ENCODE measurements at places on chromosomes 4 and X.

- DNase-seq, result no peak
Observed at GRCh38 chr4:39102297-39102696, 40.3 kb downstream of the KLHL5 start.

DNA sequence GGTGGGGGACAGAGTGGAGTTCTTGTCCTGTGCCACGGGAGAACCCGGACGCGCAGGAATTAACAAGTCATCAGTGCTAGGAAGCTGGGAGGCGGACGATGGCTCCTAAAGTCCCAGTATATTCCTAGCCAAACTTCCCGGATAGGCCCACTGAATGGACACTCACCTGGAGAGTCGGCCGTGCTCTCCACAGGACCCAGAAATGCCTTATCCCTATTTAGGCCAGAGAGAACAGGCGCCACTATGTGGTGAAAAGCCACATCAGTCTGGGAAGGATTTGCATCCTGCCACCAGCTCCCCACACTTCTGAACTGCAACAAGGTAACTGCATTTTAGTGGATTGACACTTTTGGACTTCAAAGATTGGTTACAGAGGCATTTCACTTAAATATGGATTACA lies 1.1 kb downstream of the CFAP299 start:
- DNase-seq, result no peak

DNA sequence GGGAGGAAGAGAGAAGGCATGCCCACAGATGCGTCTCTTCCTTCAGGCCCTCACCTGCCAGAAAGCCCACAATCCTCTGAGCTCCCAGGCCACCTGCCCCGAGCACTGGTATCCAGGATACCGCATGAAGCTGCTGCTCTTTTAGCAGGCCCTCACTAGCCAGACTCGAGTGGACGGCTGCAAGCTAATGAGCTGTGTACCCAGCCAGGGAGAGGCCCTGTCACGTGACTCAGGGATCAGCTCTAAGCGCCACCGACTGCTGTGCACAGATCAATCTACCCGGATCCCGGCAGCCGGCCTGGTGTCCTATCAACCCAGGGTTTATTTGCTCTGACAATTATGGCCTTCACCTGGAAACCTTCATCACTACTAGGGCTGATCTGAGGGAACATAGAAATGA lies 39.0 kb downstream of the BCOR start:
- no peak for DNase-seq

GRCh38 chr4:89894649-89895550 lies at the start of gene MMRN1:
Gene MMRN1 (plus strand): TSS chr4:89894854. CDS start chr4:89894972, 118 bp downstream.
- peak; percentile 29 for DNase-seq

- no peak for DNase-seq
Observed at GRCh38 chr4:127145006-127145540, 487.7 kb upstream of the INTU start.

DNA sequence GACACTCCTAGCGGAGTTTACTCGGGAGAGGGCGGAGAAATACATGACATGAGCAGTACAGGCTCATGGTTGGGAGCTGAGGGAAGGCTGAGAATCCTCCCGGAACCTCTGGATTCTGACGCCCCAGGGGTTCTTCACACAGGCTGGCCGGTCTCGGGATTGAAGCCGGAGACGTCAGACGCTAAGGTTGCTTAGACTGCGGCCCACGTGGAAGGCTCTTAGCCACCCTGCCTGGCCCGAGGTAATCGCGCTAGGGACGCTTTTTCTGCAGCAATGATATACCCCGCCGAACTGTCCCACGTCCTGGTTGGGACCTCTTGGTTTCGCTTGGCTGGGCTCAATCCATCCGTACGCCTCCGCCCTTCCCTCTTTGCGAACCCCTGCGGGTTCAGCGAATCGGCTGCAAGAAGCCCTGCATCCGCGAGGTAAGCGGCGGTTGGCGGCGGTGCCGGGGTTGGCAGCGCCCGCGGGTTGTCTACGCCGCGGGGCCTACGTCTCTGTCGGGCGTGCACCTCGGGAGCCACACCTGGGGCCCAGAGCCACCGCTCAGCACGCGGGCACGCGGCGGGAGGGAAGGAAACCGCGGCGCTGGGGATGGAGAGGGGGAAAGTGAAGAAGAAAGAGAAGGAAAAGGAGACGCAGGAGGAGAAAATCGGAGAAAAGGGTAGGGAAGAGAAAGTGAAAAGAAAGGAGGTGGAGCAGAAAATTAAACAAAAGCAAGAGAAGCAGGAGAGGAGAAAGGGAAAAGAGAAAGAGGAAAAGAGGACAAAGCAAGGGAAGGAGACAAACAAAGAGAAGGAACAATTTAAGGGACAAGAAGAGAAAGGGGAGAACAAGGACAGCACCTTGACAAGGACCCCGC lies at the start of gene ARL9:
TSS of gene ARL9 (plus strand) at position 523 of the 862 bp plus-strand sequence. CDS start at position 595, 72 bp downstream.
- peak; percentile 65 for DNase-seq

- DNase-seq, result no peak
Observed at GRCh38 chr4:177375372-177375771, 65.7 kb downstream of the NEIL3 start.

DNA sequence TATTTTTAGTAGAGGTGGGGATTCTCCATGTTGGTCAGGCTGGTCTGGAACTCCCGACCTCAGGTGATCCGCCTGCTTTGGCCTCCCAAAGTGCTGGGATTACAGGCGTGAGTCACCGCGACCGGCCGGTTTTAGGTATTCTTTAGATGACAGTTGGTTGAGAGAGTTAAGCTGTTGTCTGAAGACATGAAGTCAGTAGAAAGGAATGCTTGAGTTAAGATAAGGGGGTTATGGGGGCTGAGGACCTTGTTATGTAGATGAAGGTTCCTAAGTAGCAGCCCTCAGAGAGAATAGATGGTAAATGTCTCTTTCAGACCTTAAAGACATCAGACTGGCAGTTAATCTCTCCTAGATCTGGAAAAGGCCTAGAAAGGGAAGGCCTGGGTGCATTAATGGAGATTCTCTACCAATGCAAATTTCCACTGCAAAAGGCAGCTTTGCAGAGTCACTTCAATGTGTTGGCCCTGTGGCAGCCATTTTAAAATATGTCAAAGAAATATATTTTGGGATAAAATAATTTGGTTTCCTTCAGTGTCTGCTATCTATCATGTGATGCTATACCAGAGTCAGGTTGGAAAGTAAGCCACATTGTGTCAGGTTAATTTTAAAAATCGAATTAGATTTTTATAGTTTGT lies 6.4 kb upstream of the ZNF674 start:
- no peak for DNase-seq

GRCh38 chr4:14379183-14379582 lies 623.1 kb upstream of the CPEB2 start:
- no peak for DNase-seq

- DNase-seq, result no peak
Observed at GRCh38 chr4:183541752-183542040, 36.8 kb downstream of the ING2 start.

DNA sequence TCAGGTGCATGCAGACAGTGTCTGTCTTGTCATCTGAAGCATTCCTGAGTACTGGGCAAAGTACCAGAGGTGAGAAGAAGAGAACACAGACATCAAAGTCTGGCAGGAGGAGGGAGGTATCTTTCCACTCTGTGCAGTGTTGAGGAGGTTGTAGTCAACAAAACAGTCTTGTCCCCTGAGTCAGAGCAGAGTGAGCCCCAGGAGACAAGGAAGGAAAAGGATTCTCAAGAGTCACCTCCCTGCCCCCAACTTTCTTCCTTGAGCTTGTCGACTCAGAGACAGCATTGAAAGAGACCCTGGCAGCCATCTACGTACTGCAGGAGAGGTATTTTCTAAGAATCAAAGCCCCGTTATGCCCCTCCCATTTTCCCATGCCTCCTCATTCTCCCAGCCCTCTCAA lies 4.4 kb upstream of the SRPX start:
- no peak for DNase-seq

DNA sequence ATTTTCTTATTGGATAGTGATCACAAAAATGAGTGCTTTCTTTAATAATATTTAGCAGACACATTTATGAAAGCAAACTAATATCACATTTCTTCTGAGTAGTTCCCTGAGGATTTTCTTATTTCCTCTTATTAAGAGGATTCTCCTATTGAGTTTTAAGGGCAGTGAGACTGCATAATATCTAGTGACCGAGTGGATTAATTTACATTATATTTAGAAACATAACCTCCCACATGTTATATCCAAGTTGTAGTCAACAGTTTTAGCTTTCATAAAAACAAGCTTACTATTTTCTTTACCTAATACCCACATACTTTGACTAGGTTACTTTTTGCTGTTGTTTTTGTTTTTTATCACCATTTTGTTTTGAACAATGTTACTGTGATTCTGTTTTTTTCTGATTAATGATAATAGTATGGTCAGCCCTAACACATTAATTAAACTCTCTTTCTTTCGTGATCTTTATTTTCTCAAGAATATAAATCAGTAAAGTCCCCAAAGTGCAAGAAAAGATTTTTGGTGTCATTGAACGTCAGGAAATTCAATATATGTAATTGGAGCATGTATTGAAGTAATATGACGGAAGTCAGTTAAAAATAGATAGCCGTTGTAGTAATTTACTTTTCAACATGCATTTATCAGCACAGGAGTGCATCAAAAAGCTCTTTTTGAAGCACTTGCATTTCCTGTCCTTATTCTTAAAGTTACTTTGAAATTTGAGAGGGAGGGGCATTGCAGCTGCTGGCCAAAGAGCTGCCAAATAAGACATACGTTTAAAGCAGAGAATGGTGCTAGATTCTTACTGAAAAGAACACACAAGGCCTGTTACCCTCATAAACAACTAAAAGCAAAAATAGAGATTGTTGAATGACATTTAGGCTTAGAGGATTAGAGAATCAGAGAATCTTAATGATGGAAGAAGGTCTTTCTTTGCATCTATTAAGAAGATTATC lies 25.2 kb downstream of the DDIT4L start:
- no peak for DNase-seq

DNA sequence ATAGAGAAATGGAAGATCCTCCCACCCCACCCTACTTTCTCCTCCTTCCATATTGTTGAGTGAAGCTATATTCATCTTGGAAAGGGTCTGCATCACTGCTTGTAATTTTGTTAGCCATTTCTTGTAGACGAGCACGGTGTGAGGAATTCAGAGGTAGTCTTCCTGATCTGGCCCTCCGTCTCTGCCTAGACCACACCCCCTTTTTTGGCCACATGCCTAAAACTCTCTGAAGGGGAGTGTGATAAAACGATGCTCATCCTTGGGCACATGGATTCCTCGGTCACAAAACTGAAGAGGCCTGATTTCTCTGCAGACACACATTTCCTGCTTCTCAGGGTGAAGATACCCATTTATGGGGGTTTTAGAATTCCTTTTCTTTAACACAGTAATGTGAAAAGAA lies 182.8 kb downstream of the LARP7 start:
- DNase-seq, result no peak

DNA sequence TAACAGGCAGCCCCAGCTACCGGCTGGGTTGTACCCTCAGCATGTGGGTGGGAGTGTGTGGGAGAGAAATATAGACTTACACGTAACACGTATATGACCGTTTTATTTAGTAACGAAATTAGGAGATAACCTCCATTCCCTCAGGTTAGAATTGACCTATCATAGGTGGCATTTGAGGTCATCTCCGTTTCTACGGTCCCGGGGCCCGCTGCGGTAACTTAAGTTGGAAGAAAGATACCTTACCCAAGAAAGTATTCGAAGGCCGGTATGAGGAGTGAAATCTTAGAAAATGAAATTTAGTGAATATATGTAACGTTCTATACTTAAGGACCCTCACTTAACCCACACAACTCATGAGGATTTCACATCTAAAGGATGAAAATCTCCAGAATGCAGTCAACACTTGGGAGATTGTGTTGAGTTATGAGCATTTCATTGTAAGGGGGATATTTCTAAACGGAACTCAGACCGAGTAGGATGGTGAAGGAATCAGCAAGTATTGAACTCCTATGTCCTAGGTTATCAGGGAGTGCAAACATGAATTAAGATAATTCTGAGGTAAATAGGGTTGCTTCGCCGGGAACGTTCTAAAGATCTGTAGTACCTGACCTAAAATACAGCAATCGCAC lies 891 bp downstream of the CISD2 start:
- DNase-seq, result peak; percentile 84

- no peak for DNase-seq
Observed at GRCh38 chr4:39025552-39026085, 6.6 kb downstream of the TMEM156 start.

- DNase-seq, result no peak
Observed at GRCh38 chrX:94751611-94752010, 1077.6 kb downstream of the FAM133A start.

- no peak for DNase-seq
Observed at GRCh38 chr4:80133240-80133783, 60.3 kb upstream of the ANTXR2 start.

- no peak for DNase-seq
Observed at GRCh38 chr4:7584098-7584497, 149.4 kb upstream of the PSAPL1 start.

DNA sequence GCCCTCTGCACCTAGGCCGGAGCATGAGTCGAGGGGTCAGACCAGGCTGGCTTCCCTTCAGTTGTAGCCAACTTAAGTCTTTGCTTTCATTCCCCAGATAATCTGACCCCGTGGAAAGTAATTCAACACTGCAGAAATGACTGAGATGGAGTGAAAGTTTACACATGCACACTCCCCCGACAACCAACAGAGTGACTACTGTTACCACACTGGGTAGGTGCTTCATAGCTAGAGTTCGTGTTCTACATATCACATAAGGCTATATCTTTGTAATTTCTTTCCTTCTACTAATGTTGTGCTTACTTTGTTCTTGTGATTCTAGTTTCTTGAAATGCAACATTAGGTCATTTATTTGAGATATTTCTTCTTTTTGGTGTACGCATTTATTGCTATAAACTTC lies 7.2 kb upstream of the CTAG2 start:
- DNase-seq, result no peak

DNA sequence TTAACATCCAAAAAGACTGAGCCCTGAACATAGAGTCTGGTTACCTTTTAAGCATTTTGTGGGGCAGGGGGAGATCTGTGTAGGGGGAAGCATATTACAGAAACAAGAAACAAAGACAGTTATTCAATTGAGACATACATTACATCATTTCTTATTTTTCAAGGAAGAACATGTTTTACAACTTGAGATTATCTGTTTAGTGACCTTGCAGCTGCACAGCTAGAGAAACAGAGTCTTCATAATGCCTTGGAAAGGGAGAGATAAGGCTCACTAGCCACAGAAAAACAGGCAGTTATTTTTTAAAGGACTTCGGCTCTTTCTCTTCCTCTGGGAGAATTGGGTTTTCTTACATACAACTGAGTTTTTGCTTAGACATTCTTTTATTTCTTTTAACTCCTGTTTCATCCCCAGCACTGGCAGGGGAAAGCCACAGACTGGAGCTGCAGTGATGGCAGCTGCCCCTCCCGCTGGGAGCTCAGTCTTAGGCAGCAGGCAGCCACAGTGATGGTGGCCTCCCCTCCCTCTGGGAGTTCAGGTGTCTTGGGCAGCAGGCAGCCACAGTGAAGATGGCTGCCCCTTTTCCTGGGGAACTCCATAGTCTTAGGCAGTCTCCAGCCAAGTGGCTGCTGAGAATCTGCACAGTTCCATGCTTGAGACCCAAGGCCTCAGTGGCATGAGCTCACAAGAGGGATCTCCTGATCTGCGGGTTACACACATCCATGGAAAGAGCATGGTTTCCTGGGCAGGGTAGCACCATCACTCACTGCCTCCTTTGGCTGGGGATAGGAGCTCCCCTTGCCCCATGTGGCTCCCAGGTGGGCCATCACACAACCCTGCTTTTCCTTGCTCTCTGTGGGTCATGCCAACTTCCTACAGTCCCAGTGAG lies 19.4 kb upstream of the TMPRSS11F start:
- no peak for DNase-seq

Data from hematopoietic multipotent progenitor cell treated with erythropoietin and hydrocortisone succinate and interleukin-3 and kit ligand, for 15 days (in vitro differentiated cells).